T-helper 1 cell (primary cell): ENCODE measurements at places on chromosomes 5 and 9.

- DNase-seq: no peak
These were observed 56.6 kb downstream of the CFAP90 start for GRCh38 chr5:7794311-7794710.

DNA sequence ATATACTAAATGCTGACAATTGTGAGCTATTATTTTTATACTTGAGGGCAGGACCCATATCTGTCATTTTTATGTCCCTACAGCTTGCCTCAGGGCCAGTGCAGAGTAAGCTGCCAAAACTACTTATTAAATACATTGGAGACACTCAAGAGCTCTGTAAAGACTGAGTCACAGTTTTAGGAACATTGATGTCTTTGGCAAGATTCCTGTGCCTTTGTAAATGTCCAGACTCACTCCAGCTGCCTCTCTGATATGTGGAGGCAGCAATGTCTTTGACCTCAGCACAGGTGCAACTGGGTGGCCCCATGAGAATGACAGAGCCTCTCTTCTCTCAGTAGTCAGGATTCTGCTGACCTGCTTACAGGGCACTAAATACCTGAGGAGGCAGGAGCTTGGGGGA lies 363.2 kb downstream of the OSTF1 start:
- DNase-seq: no peak

DNA sequence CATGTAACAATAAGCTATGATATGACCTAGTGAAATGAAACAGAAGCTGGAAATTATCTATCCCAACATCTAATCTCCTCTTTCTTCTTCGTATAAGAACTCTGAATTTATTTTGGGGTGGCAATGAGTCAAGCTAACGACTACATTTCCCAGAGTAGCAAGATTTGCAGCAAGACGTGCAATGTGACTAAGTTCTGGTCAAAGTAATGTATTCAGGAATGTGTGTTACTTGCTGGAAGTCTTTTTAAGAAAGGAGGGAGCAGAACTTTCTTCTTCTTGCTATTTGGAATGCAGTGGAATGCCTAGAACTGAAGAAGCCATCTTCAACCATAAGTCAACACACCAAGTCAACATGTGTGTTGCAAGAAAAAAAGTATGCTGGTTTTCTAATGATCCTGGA lies 406.6 kb upstream of the MEF2C start:
- DNase-seq: no peak

GRCh38 chr5:17061973-17062470 lies 125.9 kb upstream of the MYO10 start:
- no peak for DNase-seq

- no peak for DNase-seq
These were observed 65.6 kb downstream of the MEGF9 start for GRCh38 chr9:120648581-120649197.

DNA sequence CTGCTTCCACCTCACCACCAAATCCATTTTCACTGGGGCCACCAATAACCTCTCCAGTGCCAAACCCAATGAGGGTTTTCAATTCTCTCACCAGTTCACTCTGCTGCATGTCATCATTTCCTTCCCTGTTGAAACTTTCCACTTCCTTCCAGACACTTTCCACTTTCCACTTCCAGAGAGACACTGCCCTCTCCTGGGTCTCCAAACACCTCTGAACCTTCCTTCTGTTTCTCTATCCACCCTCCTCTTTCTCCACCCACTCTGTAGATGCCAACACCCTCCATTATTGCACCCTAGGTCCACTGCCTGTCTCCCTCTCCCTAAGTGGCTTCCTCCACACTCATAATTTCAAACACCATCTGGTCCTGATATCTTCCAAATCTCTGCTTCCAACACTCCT lies 39.6 kb downstream of the PDE6A start:
- DNase-seq: no peak

DNA sequence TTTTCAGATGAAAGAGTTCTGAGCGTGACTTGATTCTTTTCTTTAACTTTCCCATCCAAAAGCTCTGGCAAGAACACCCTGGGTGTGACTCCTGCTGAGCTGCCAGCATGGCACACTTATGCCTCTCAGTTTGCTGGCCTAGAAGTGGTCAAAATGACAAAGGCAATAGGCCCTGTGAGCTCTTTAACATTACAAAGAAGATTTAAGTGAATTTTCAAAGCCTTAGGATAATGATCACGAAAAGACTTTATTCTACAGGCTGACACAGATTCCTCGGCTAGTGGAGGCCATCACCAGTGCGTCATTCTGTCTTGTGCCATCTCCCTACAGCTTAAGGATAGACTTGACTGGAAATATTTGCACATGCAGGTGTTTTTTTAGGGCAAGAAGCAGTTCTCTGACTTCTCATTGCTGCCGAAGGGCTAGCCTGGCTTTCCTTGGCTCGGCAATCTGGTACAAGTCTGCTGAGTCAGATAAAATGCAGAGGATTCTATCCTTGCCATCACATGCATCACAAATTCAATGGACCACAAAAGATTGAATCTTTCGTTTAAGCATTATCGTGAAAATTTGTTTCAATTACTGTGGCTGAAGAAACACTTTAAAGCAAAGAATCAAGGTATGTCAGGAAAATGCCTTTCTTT lies 311.5 kb downstream of the COX7C start:
- DNase-seq: no peak

DNA sequence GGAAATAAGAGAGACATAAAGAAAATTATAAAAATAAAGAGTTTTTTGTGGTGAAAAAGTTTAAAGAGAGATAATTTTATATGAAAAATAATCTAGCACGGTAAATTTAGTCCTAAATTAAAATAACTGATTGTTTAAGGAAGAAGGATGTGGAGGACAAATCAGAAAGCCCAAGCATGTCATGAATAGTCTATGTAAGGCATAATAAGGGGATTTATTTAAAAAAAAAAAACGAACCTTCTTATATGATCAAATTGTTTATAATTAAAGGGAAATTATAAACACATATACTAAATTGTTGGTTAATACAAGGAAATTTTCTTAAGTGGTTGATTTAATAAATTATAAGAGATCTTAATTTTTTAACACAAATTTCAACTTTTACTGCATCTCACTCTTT lies 551.8 kb upstream of the TYRP1 start:
- no peak for DNase-seq

- DNase-seq: no peak
These were observed 42.3 kb downstream of the JADE2 start for GRCh38 chr5:134567641-134568336.

DNA sequence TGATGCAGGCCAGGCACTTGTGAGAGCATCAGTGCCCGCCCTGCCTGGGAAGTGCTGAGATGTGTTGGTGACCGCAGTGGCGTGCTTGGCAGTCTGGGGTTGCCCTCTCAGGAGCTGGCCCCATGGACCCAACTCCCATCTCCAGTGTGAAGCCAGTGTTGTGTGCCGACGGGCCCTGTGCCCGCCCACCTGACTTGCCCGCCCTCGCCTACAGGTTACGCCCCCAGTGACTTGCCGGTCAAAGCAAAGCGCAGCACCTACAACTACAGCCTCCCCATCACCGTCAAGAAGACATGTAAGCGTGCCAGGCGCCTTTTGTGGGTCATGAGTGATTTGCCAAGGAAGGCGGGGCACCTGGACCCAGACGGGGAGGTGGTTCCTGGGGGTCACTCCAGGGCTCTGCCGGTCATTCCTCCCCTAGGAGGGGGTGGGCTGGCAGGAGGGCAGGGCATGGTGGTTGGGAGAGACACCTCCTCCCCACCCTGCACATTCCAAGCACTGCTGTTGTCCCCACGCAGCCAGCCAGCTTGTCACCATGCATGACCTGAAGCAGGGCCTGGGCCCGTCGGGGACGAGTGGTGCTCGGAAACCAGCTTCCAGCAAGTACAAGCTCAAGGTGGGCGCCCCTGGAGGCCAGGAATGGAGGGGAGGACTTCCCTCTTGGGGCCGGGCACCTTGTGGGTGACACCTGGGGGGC lies 7.4 kb upstream of the CEL start:
- no peak for DNase-seq

- no peak for DNase-seq
These were observed 38.9 kb downstream of the PRRC2B start for GRCh38 chr9:131432597-131433301.

GRCh38 chr5:95177456-95177855 lies 107.4 kb downstream of the MCTP1 start:
- no peak for DNase-seq

DNA sequence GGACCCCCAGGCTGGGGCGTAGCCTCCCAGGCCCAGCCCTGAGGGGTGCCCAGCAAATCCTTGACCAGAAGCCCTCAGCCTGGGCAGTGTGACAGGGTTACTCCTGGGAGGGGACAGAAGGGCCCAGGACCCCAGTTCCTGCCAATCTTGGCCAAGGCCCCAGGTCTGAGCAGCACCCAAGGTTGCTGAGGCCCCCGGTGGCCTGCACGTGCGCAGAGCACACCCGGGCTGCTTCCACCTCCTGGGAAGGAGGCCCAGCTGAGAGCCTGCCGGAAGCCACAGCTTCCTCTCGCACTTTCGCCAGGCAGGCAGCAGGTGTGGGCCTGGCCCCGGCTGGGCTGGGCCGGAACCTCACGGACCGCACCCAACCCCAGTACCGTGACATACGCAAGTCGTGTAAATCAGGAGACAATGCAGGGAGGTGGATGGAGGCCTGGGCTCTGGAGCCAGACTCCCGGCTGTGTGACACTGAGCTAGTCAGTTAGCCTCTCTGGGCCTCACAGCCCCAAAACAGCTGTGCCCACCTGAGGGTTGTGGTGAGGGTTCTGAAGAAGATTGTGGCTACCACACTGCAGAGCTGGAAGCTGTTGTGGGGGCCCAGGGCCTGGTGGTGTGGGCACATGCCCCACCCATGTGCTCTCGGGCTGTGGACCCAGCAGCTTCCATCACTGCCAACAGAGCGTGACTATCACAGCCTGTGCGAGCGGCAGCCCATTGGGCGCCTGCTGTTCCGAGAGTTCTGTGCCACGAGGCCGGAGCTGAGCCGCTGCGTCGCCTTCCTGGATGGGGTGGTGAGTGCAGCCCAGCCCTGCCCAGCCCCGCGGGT lies 5.1 kb downstream of the GRK6 start:
- peak; percentile 60 for DNase-seq

DNA sequence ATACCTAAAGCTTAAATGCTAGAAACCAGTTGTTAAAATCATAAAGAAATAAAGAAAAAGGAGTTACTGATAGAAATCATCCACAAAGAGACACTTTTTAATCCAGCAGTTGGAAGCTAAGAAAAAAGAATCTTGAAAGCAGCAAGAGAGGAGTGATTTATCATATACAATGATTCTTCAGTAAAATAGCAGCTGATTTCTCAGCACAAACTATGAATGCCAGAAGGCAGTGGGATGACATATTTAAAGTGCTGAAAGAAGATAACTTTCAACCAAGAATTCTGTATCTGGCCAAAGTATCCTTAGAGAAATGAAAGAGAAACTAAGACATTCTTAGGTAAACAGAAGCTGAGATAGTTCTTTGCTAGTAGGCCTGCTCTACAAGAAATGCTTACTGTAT lies 366.0 kb downstream of the HTR1A start:
- DNase-seq: no peak
